ENCODE measurements at places on chromosomes 5 and 9.

DNA sequence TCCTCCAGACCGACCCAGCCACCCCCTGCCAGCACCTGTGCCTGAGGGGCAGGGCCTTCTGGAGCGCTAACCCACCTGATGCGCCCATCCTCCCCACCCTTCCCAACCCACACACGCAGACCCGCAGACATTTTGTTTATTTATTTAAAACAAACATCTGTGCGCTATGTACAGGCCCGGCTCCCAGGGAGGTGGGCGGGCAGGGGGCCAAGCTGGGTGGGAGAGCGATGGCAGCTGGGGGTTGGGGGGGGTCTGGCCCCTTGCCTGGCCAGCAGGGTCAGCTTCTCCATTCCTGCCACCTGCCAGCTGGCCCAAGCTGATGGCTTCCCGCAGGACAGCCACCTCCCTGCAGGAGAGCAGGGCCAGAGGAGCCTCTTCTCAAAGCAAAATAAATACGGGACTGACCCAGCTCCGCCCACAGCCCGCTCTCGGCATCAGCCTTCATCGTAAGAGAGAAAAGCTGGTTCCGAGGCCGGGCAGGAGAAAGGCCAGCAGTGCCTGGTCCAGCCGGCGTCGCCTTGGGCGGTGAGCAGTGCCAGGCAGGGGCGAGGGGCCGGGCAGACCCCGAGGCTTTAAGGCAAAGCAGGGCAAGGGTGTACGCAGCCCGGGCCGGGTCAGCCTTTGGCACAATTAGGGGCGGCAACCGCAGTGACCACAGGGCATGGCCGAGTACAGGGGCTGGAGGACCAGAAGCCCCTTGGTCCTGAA, 10.9 kb upstream of the CLIC3 start:
- DNase-seq: no peak

GRCh38 chr9:132443951-132444607, 34.1 kb downstream of the CFAP77 start:
- DNase-seq: no peak

DNA sequence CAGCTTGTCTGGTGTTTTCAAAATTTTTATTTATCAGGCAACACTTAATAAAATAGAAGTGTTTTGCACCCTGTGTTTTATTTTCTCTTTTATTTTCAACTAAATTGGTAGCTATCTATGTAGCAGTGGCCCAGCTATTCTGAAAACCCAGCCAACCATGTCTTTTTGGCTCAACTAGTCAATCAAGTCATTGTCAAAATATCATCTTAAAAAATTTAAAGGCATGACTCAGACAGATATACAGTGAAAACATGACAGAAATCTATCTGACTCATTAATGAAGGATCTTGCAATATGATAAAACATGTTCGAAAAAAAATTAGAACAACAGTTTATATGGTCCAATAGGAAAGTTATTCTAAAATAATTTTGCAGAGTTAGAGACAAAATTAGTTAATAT, 75.1 kb downstream of the HSD17B4 start:
- DNase-seq: no peak

DNA sequence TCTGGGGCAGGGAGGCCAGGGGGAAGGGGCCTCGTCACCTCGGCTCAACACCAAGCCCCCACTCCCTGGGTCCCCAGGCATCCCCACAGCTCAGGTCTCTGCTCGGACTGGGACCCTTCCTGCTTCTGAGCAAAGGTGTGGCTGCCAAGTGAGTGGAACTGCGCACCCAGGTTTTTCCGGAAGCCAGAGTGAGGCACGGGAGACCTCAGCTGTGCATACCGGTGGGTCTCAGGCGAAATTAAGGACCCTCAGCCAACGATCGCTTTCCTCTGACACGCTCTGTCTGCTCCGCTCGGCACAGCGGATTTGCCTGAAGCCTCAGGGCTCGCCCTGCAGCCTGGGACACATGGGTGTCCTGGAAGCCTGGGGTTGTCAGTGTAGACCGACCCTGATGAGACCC, 41.0 kb upstream of the IRX4 start:
- DNase-seq: no peak

GRCh38 chr5:111530298-111530740, 18.0 kb upstream of the STARD4 start:
- peak; percentile 90 for DNase-seq

- DNase-seq: no peak
Observed at GRCh38 chr5:61026004-61026403, 81.0 kb downstream of the NDUFAF2 start.

DNA sequence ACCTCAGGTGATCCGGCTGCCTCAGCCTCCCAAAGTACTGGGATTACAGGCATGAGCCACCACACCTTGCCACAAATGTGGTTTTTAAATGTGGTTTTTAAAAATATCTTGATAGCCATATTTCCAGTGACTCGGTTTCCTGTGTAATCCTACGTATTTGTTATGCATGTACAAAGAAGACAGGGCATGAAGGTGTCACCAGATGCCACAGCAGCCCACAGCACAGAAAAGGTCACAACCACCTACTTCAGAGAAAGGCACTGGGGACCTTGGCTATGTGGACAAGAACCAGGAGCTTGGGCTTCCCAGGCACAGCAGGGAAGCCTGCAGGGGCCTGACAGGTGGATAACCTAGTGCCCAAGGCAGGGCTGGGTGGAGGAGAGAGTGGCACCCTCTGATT, 38.0 kb downstream of the C9orf50 start:
- DNase-seq: no peak

GRCh38 chr5:67115246-67115645, 81.4 kb downstream of the CD180 start:
- no peak for DNase-seq

DNA sequence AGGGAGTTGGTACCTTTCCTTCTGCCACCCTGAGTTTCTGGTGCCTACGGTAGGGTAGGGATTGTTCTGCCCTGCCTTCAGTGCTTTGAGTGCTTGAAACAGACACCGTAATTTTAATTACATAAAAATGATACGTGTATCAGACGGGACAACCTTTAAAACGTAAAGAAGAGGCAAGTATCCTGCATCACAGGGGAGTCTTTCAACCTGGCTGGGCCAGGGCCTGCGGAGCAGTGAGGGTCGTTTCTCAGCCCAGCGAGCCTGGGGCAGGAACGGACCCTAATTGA, 483 bp upstream of the DAB2IP start:
- DNase-seq: no peak

GRCh38 chr5:157920828-157921170, 61.9 kb upstream of the CLINT1 start:
- DNase-seq: no peak

DNA sequence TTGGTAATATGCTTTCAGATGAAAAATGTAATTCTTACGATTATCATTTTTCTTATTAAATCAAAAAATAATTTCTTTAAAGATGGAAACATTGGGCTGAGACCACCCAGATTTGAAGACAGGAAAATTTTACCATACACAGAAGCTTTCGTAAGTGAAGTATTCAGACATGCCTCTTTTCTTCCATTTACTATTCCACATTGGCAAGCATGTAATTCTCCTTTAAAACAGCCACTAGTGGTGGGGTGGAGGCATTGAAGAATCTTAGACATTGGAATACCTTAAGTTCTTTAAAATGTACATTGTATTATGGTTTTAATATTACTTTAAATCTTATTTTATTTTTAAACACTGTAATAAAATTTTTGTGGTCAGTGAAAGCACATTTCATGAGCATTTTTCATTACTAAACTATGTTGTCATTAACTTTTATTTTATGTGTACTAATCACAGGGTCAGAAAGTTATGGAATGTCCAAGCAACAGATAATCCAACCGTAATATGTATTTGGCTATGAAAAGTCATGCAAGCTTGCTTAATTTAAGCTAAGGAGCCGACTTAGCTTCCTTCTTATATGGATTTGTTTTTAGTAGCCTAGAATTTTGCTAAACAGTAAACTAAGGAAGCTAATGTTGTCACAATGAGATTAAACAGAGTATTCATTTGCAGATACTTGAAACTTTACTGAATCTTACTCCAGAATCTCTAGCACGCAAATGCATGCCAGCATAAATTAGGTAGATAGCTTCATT, 97.4 kb upstream of the ALDH1A1 start:
- no peak for DNase-seq

- DNase-seq: no peak
Observed at GRCh38 chr5:148177207-148177606, 8.9 kb downstream of the SPINK14 start.

DNA sequence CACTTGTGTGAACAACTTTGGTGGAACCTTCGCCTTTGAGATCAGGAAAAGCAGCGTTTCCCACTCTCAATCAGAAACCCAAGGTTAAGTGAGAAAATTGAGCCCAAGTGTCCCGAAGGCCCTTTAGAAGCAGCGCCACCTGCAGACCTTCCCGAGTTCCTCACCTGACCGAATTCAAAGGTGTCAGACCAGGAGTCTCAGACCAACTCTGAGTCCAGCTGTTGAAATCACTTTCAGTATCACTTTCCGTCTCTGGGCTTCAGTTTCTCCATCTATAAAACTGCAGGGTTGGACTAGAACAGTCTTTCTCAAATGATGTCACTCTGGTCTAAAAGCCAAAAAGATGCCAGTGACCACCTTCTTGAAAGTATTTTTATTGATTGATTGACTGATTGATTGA, 31.7 kb upstream of the GRHPR start:
- DNase-seq: peak; percentile 32

- no peak for DNase-seq
Observed at GRCh38 chr9:105357937-105358336, 89.9 kb upstream of the FSD1L start.

DNA sequence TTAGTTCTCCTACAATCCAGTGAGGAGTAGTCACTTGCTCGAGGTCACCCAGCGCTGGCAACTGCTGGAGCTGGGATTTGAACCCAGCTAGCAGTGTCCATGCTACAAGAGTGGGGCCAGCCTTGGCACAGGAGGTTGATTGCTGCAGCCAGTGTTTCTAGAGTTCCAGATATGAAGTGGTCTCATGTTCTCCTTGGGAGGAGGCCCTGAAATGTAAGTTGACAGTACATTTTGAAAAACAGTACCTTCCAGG, 802 bp downstream of the CCDC107 start:
- DNase-seq: no peak

DNA sequence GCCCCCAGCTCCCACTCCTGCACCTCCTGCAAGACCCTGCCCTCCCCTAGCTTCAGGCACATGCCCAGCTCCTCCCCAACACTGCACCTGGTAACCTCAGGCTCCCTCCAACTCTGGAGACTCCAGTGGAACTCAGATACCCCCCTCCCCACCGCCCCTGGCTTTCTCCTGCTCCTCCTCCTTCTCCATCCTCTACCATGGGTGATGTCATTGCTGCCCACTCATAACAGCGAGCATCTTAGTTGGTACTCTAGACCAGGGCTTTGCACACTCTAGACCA, 24.7 kb upstream of the CNOT6 start:
- no peak for DNase-seq

DNA sequence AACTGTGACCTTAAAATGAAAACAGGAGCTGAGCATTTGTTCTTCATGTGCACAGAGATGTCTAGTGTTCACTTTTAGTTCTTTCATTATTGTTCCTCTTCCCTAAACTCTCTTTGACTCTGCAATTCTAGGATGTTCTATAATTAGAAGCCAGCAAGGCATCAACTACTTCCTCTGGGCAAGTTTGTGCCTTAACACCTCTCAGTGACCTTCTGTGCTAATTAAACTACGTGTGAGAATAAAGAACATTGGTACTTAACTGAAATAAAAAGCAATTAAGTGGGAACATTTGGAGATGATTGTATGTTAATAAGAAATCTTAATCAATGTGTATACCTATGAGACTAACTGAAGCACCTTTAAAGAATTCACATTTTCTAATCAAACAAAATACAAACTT, 242.8 kb downstream of the RASEF start:
- DNase-seq: no peak

DNA sequence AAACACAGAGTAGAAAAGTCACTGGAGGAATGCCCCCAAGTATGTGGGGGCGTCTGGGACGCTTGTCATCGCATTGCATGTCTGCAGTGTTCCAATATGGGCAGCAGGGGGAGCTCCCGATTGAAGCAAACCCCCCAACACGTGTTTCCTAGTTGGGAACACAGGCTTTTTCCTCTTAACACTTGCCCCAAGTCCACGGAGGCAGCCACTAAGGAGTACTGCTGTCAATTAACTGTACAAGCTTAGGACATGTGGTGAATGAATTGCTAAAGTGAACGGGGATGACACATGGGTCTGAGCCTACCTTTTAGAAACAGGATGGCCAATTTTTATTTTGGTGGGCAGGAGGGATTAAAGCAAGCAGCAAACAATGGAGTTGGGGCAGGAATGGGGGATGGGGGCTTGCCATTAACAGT, 2.2 kb downstream of the GABRB2 start:
- no peak for DNase-seq

DNA sequence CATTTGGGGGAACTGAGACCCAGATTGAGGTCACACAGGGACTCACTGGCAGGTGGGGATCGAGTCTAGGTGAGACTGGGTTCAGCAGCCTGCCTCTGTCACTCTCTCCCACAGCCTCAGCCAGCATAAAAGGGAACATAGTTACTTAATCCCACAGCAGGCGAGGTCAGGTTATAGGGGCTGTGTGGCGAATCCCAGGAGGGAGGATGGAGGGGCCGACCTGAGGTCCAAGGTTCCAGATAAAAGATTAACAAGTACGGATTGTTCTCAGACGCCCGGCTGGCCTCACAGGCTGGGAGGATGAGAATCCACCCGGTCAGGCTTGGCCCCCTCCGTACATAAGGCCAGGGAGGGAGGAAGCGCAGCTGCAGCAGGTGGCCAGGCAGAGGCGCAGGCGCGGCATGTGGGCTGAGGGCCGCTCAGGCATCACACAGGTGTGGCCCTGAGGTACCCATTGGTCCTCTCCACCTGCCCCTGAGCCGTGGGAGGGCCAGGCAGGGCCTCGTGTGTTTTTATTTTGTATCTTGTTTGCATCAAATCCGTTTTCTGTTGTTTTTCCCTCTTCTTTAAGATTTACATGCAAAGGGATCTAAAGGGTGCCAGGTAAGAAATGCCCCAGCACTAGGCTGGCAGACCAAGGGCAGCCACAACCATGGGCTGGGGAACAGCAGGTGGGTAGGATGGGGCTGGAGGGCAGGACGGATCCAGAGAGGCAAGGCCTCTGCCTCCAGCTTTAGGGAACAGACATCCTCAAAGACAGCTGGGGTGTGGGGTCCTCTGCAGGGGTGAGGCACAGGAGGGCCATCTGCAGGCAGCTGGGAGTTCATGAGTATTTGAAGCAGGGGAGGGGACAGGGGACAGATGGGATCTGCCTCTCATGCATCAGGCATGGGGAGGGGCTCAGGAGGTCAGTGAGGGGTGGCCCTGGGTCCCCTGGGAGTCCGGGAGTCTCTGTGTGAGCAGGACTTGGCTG, 3.6 kb downstream of the SUSD3 start:
- peak; percentile 29 for DNase-seq

DNA sequence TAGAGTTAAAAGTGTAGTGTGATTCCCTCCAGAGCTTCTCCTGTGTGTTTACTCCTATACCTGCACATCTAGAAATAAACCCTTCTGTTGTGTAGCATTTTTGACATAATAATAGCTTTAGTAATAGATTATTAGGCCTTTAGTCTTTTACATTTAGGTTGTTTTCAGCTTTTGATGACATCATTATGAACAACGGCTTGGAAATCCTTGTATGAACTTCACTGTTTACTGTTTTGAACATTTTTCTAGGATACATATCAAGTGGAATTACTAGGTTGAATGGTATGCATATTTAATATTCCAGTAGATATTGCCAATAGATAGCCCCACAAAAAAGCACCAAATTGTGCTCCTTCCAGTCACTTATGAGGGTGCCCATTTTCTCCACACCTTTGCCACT, 174.0 kb downstream of the ARHGAP26 start:
- DNase-seq: no peak

- no peak for DNase-seq
Observed at GRCh38 chr5:139562847-139563246, 1.7 kb downstream of the UBE2D2 start.

All from CD4-positive, alpha-beta T cell treated with Interleukin-10 for 1 hour (primary cell).